ENCODE measurements at places on chromosomes 1 and 21.

GRCh38 chr1:54238353-54239034, 38.5 kb downstream of the MRPL37 start:
- no peak for DNase-seq

DNA sequence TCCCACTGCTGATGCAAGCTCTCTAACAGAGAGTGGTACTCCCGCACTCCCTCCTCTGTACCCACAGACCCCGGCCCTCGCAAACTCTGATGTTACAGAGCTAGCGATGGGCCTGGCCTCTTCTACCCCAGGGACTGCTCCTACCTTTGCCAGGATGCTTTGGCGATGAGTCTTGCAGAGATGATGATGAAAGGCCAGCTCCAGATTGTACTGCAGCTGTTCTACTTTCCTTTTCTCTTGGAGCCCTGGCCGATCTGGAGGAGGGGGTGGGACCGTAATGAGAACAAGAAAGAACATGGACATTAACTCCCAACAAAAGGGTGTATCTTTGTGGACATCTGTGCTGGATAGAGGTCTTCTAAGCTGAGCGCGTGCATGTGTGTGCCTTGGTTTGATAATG, 6.0 kb upstream of the LINGO4 start:
- DNase-seq: no peak

- DNase-seq: no peak
Measured at GRCh38 chr1:207804721-207805468, 53.0 kb downstream of the CD46 start.

DNA sequence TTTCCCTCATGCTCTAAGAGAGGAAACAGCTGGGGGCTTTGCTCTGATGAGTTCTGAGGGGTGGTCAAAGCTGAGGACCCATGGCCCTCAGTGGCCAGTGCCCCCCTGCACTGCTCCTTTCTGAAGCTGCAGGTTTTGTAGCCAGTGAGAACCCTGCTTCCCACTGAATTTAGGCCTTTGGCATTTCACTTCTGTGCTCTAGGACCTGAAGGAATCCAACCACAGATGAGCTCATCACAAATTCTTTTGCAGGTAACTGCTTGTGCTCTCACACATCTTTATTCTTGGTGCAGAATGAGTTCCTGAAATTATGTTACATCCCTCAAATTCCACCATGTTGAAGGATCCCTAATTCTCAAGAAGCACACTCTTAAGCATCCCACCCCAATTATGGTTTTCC, 248.7 kb upstream of the IRF2BP2 start:
- no peak for DNase-seq

DNA sequence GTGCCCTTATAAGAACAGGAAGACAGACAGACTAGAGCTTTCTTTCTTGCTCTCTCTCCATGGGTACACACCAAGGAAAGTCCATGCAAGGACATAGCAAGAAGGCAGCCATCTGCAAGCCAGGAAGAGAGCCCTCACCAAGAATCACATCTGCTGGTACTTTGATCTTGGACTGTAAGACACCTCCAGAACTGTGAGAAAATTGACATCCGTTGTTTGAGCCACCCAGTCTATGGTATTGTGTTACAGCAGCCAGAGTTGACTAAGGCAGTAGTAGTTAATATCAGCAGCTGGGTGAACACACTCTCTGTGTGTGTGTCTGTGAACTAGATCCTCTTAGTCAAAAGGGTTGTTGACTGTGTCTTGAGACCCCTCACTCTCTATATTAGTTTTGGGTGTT, 53.8 kb upstream of the PPP2R5A start:
- DNase-seq: no peak

- DNase-seq: no peak
Measured at GRCh38 chr1:156859523-156860112, 701 bp upstream of the INSRR start.

DNA sequence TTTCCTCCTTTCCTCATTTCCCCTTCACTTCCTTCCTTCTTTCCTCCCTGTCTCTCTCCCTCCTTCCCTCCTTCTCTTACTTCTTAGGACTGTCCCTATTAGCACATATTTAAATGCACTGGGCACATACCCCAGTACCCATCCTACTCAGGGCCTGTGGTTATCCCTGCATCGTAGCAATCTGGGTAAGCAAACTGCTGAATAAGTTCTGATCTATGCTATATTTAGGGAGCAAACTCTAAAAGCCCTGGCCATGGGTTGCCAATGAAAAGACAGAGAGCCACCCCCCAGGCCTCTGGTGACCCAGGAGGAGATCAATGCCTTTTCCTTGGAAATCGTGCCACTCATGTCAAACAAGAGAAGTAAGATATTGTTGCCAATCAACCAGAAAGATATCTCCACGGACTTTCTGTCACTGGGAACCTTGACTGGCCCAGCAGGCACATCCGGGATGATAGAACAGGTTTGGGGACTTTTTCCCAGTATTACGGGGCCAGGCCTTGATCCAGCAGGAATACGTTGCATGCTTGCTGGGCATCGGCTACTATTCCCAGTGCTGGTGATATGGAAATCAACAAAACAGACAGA, 5.4 kb downstream of the FAM3B start:
- no peak for DNase-seq

- DNase-seq: no peak
Measured at GRCh38 chr21:25790878-25791204, 56.1 kb downstream of the GABPA start.

GRCh38 chr1:36625935-36626310, 143.2 kb upstream of the CSF3R start:
- DNase-seq: no peak

Data from SJSA1 (cell line).